ENCODE measurements at places on chromosomes 6 and 20.

- DNase-seq = no peak
These were observed 27.3 kb downstream of the MED23 start for GRCh38 chr6:131600716-131601115.

- DNase-seq = no peak
These were observed 77.3 kb downstream of the TRMT11 start for GRCh38 chr6:126063512-126064146.

- DNase-seq = no peak
These were observed 54.6 kb downstream of the GJA10 start for GRCh38 chr6:89948876-89949275.

DNA sequence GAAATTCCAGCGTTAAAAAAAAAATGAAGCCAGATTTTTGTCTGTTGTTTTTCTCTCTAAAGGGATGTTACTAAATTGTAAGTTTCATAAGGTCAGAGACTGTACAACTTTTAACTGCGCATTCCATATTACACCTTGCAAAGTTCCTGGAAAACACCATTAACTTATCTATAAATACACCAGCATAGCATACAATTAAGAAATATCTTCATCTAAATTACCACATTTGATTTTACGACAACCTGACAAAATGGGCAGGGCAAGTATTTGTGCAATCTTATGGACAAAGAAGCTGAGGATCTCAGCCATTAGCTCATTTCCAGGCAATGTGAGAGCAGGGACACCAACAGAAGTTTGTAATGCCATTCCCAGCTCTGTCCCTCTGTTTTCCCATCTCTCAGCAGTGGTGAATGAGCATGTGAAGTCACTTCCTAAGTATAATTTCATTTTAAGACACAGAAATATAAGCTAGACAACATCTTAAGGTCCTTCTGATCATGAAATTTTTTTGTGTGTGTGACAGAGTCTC is 12.9 kb upstream of the GCM1 start:
- no peak for DNase-seq

GRCh38 chr20:4472906-4473305 is 248.8 kb upstream of the PRND start:
- DNase-seq = no peak

GRCh38 chr6:146593986-146594385 is 4.8 kb upstream of the ADGB start:
- no peak for DNase-seq

- DNase-seq = no peak
These were observed 36.4 kb upstream of the SOX4 start for GRCh38 chr6:21556968-21557721.

DNA sequence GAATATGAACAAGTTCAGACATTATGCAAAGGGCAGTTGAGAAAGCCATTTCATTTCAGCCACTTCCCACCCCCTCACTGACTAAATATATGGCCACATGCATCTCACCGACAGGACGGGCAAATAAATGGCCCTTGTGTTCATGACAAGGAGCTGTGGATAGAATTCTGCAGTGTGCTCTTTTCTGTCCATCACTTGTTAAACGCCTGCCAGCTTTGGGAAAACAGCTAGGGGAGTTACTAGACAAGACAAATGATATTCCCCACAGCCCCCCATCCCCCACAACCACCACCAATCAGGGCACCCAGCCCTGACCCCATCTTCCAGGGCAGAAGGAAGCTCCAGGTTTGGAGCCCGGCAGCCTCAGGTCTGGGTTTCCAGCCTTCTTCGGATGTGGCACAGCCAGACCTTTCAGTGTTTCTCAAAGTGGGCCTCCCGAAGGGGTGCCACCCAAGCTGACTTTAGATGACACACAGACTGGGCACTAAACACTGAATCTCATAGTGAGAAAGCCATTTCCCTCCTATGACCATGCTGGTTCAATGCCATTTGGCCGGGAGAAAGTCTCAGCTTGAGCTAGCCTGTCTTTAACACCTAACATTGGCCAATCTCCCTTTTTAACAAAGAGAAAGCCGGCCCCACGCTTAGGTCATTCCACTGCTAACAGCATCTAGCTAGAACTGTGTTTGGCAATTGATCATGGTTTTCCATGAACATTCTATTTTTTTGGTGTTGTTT is 4.0 kb upstream of the RIPOR3 start:
- peak; percentile 75 for DNase-seq

DNA sequence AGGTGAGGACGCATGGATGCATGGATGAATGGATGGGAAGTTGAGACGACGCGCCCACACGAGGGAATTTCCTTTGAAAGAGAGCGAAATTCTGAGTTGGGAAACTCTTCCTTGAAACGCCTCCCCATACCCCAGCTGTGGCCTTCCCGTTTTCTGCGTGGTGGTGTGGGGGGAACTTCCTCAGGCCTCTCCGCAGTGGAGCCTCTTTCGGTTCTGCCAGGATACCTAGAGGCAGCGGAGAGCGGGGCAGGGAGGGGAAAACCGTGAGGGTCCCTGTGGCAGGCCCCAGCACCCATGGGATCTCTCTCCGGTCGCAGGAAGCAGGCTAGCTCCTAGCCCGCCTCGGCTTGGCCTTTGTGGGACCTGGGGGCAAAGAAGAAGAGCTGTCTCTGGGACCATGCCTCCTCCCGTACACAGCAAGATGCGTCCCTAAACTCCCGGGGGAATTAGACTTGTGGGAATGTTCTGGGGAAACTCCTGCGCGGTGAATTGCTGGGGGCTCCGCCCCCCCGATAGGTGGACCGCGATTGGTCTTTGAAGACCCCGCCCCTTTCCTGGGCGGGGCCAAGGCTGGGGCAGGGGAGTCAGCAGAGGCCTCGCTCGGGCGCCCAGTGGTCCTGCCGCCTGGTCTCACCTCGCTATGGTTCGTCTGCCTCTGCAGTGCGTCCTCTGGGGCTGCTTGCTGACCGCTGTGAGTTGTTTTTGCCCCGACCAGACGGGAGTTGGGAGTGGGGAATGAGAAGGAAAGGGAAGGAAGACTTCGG is at the start of gene CD40:
CD40 (plus strand) TSS at position 611 of the 764 bp plus-strand sequence; CDS start at position 641, 30 bp downstream.
- peak; percentile 90 for DNase-seq

GRCh38 chr20:17559338-17559737 is 10.5 kb upstream of the DSTN start:
- no peak for DNase-seq

DNA sequence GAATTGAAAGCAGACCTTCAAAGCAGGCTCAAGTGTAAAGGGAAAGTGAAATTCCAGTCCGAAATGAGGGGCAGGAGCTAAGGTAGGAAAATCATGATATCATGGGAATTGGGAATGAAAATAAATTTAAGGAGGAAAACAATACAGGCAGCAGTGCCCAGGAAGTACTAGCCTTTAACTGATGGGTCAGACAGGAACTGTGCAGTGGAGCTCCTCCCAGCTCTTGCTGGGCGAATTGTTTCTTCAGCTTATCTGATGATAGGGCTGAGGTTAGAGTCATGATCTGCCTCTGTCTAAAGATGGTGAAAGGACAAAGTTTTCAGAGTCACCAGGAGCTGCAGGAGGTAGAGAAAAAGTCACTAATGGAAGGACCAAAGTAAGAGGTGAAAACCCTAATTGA is 457.9 kb upstream of the PTCHD4 start:
- no peak for DNase-seq

DNA sequence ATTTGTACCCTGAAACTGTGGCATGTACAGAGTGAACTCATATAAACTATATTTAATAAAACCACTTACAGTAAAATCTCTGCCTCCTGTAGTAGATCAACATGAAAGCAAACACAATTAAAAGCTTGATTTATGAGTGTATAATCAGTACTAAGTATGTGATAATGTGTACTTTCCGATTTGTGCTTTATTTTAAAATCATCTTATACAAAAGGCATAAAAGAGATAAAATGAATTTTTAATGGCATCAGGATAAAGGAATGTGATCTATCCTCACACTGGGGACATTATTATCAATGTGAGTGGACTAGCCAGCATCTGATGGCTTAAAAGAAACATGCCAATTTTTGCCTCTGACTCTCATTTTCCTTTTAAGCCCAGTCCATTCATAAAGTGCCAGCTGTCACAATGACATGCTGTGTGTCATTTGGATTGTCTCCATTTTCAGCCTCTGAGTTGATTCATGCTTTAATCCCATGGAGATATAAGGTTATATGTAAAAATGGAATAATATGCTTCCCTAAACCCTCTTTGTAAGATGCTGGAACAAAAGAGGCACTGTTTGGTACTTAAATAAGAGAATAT is 831.6 kb upstream of the EYS start:
- no peak for DNase-seq

- DNase-seq = no peak
These were observed 27.9 kb upstream of the SLC2A12 start for GRCh38 chr6:134080171-134080795.

- no peak for DNase-seq
These were observed 105.0 kb downstream of the OLIG3 start for GRCh38 chr6:137389150-137389704.

DNA sequence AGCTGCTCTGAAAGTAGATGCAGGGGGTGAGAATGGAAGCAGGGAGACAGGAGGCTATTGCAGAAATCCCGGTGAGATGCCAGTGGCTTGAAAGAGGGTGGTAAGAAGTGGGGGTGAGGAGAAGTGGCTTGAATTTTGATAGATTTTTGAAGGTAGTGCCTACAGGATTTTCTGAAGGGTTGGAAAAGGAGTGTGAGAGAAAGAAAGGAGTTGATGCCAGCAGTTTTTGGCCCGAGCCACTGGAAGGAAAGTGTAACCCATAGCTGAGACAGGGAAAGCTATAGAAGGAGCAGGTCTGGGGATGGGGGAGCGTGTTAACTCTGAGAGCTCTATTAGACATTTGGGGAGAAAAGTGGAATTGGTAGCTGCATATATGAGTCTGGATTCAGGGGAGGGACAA is 9.7 kb downstream of the ARMC12 start:
- no peak for DNase-seq

- DNase-seq = no peak
These were observed 45.4 kb downstream of the ZBTB46 start for GRCh38 chr20:63785691-63786131.

- DNase-seq = no peak
These were observed 126.3 kb downstream of the C6orf118 start for GRCh38 chr6:165183071-165183470.

DNA sequence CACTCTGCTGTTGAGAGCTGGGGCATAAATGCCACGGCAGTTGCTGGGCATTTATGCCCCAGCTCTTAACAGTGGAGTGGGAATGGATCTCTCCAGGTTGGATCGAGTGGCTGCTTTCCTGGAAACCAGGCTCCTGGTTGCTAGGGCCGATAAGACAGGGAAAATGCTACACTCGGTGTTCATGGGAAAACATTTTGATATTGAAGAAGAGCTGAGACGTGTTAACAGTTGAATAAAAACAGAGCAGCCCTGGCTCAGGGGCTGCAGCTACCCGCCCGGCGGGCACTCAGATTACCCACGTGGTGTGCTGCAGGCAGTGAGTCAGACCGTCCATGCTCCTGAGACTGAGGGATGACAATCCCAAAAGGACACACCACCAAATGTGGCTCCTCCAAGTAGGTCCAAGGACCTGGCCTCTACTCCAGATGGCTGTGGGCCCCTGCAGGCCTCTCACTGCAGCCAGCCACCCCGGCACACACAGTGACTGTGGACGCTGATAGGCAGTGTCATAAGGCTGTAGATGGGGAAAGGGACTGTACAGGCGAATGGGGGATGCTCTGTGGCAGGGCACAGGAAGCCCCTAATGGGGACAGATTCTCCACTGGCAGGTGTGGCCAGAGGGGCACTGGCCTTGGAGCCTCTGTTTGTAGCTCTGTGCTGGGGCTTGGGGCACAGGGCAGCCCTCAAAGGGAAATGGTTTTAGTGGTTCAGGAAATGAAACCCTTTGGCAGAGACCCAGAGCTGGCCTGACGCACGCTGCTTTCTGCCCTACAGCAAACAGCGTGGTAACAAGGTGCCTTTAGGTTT is 237.8 kb downstream of the LY86 start:
- DNase-seq = peak; percentile 48

DNA sequence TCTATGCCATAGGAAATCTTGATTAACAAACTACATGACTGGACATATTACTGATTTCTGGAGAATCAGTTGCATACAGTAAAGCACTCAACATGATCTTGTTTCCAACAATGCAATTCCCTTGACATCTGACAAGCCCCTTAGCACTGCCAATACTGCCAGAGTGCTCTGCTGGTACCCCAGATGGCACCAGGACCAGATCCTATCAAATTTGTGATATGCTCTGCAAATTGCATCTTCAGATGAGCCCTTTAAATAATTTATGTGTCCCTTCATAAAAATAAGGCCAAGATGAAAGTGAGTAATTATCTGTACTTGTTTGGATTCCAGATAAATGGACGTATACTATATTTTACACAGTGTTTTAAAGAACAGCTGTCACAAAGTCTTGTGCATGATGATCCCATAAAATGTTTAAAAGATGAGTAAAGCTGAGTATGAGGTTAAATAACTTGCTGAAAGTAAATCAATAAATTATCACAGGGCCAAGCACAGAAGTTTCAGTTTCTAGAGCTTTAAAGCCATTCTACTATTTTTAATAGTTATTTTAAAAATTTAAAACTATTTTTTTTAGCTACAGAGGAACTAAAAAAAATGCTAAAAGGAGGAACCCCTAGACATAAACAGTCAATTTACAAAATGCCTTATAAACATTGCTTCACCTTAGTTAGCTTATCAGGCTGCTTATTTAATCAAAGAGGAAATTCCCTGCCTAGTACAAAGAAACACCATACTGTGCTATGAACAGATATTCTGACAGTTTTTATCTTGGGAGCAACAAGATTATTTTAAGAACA is 42.1 kb downstream of the NUDT3 start:
- DNase-seq = no peak

GRCh38 chr20:39210341-39211036 is 248.3 kb downstream of the DHX35 start:
- DNase-seq = no peak

GRCh38 chr6:43833996-43834390 is 64.0 kb downstream of the VEGFA start:
- no peak for DNase-seq

- peak; percentile 54 for DNase-seq
These were observed 24.4 kb downstream of the CAP2 start for GRCh38 chr6:17417817-17418216.

GRCh38 chr20:4190792-4191519 is 175.6 kb upstream of the RNF24 start:
- DNase-seq = no peak

- DNase-seq = no peak
These were observed 74.6 kb upstream of the RNF24 start for GRCh38 chr20:4089756-4090487.

DNA sequence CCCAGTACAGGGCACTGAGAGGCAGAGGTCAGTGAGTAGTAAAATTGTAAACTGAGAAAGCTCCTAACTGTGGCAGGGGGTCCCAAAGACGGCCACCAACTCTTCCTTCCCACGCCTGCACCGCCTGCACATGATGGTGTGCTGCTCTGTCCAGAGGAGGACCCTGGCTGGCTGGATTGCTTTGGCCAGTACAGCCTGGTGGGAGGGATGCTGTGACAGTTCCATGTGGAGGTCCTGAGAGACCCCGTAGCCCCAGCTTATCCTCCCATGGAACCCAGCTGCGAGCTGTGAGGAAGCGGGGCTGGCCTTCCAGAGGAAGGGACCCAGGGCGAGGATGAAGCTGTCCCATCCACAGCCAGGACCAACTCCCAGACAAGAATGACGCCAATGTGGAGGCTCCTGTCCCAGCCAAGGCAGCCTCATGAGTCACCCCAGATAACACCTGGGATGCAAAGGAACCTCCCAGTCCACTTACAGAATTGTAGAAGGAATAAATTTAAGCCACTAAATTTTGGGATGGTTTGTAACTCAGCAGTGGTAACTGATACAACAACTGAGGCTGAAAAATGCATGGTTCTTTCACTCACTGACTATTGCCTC is 2.0 kb upstream of the ACSS1 start:
- DNase-seq = no peak

GRCh38 chr20:63947638-63948456 is 8.4 kb downstream of the UCKL1 start:
- DNase-seq = no peak

- DNase-seq = peak; percentile 73
These were observed 96.9 kb downstream of the TCP11 start for GRCh38 chr6:35044145-35044745.
